CD4-positive, alpha-beta T cell treated with Interleukin-4 for 1 hour (primary cell): ENCODE measurements at places on chromosomes 5 and 9.
A peak's percentile ranks its signal among the peaks of the same experiment; 100 is the strongest.

- no peak for DNase-seq
Measured at GRCh38 chr9:75483636-75484035, 395.3 kb downstream of the OSTF1 start.

- DNase-seq = no peak
Measured at GRCh38 chr5:88092358-88092757, 176.3 kb downstream of the TMEM161B start.

DNA sequence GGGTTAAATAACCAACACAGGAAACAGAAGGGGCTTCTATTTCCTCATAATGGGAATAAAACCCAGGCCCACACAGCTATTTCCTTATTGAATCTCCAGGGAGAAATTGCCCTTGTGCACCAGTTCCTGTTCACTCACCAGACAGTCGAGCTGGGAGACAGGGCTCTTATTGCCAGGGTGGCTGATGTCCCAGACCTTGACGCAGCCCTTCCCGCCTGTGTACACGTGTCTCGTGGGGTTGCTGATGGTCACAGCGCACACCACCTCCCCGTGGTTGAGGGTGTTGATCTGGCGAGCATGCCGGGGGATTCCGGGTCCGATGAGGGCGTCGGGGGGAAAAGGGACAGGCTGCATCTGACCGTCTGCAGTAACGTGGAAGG lies 96.5 kb downstream of the TLE1 start:
- no peak for DNase-seq

DNA sequence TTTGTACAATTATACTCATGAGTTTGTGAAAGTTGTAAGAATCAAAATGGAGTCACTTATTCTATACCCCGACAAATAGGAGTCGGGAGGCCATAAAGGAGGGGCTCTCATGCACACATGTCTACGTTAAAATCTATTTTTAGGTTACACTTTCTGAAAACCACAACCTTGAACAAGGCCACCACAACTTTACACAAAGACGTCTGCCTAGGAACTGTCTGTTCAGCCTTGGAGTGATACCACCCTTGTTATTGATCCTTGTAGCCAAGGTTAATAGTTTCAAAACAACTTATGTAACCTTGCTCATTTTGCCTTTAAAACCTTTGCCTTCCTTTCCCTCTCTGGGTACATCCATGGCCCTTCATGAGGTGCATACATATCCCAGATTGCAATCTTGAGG lies 4.1 kb upstream of the NDFIP1 start:
- DNase-seq = peak; percentile 76

DNA sequence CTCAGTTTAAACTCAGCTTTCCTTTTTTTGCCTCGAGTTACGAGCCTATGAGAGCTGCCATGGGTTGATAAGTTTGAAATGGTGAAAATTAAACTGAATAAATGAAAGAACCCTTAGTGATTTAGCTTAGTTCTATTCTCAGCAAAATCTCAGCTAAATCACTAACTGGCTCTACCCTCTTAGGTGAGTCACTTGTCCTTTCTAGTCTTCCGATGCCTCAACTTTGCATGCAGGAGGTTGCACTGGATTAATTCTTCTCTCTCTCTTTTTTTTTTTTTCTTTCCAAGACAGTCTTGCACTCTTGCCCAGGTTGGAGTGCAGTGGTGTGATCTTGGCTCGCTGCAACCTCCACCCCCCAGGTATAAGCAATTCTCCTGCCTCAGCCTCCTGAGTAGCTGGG lies 83.9 kb downstream of the PAPPA start:
- no peak for DNase-seq

- DNase-seq = no peak
Measured at GRCh38 chr5:169325273-169325672, 24.3 kb upstream of the SLIT3 start.

DNA sequence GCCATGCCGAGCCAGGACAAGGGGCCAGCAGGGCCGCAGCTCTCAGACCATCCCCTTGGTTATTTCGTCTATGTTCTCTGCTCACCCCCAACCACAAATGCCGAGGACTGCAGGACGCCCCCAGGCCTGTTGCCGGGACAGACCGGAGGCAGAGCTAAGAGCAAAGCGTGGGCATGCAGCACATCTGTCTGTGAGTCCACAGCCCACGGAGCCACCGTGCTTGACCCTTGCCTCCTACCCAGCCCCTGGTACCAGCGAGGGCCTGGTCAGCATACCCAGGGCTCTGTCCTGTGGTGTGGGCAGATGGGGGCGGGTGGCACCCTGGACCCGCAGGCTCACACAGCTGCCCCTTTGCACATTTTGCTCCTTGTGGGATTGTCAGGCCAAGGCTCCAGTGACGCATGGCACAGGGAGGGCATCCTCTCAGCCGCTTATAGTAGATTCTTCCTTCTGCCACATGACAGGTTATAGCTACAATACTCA lies 4.7 kb downstream of the BRD3 start:
- no peak for DNase-seq

- DNase-seq = no peak
Measured at GRCh38 chr9:111036429-111036789, 1.9 kb downstream of the LPAR1 start.

DNA sequence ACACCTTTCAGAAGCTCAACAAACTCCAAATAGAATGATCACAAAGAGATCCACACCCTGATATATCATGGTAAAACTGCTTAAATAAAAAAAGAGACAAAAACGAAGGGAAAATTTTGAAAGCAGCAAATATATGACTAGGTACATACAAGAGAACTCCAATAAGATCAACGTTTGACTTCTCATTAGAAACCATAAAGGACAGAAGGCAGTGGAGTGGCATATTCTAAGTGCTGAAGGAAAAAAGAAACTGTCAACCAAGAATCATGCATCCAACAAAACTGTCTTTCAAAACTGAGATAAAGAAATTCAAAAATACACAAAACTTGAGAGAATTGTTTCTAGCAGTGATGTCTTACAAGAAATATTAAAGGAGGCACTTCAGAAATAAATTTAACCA lies 11.2 kb downstream of the SLC22A4 start:
- no peak for DNase-seq

GRCh38 chr9:117425566-117425965 lies 10.7 kb upstream of the ASTN2 start:
- no peak for DNase-seq

DNA sequence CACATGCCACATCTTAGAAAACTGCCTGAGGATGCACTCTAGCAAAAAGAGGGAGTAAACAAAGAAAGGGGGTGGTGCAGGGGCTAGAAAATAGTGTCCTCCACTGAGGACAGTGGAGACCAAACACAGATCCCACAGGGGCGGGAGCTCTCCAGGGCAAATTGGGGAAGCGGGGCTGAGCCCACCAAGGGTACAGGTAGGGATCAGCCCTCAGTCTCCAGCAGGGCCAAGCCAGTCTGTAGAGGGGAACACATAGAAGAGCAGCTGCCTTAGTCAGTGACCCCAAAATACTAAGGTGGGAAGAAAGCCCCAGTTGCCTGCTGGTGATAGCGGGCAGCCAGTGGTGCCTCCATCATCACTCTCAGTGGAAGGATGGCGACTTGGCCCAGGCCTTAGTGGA lies 134.0 kb downstream of the ATPSCKMT start:
- no peak for DNase-seq

GRCh38 chr5:34609951-34610441 lies 46.1 kb upstream of the RAI14 start:
- DNase-seq = no peak

DNA sequence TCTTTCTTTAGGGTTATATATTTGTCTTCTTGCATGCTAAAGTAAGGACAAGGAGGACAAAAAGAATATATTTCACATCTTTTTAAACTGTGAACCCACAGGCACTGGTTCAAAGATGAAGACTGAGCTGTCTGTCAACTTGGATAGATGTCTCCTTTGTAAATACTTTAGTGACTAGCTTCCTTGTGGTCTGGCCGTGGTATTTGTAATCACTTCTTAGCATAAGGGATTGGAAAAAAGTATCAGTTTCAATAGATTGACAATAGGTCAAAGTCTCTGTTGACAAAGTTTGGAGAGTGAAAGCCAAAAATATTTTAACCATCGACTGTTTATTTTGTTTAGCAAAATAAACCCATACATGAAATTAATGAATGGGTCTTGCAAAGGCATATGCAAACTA lies 91.4 kb downstream of the TMEM167A start:
- DNase-seq = no peak

- no peak for DNase-seq
Measured at GRCh38 chr5:24788829-24789514, 144.2 kb upstream of the CDH10 start.

DNA sequence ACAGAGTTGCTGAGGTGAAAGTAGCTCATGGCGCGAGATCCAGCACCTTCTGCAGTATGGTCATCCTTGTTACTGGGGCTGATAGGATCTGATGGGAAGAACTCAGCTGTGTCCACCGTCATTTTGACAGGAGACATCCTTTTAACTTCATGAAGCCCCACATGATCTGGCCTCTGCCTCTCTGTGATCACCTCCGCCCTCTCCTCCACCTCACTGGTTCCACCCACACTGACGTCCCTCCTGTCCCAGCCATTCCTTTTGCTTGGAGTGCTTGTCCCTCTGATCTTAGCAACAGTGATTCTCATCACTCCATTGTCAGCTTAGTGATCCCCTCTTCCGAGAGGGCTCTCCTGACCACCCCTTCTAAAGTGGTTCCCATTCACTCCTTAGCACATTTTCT lies 25.8 kb downstream of the NEUROG1 start:
- DNase-seq = no peak
